ENCODE measurements at places on chromosomes 16 and 17.

GRCh38 chr17:50059759-50060273 is 3.9 kb downstream of the ITGA3 start:
- no peak for DNase-seq

GRCh38 chr16:84294531-84295142 is at the start of gene WFDC1:
Gene WFDC1 (plus strand): TSS chr16:84294878. CDS start chr16:84294972, 94 bp downstream.
- no peak for DNase-seq

DNA sequence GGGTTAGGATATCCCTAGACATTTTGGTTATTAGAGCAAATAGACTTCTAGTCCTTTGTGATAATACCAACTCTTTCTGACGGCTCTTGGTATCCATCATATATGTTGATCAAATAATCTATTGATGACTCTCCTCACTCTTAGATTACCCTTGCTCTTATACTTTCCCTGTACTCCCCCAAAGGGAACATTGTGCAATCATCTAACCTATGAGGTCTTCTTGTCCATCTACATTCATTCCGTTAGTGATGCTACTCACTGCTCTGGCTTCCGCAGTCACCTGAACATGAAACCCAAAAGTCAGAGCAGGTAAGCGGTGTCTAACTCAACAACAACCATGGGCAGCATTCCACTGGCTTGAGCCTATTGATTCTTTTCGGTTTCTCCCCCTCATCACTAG is 223.7 kb upstream of the SALL1 start:
- no peak for DNase-seq

GRCh38 chr17:55149485-55149884 is 115.3 kb upstream of the HLF start:
- DNase-seq: no peak

GRCh38 chr17:77324227-77324626 is 183.5 kb downstream of the SEC14L1 start:
- DNase-seq: no peak

DNA sequence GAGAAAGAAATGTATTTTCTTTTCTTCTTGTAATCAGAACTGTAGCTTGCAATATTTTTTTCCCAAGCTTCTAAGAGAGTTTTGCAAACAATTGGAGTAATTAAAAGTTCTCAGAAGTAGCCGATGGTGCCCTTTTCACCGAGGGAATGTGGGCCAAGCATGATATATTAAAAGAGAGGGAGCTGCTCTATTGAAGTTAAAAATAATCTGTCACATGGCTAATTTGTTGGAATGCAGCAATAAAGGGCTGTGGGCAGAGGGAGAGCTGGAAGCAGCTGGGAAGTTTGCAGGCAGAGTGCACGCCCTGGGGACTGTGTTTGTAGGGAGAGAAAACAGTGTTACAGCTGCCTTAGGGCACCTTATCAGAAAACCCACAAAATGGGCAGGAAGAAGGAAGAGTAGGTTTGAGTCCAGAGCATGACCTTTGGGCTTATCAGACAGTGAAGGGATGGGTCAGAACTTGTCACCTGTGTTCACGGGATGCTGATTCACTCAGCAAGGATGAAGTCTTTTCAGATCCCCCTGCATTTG is 18.5 kb upstream of the TERF2 start:
- DNase-seq: no peak

- DNase-seq: no peak
These were observed 101.2 kb downstream of the TTC19 start for GRCh38 chr17:16100737-16101400.

- no peak for DNase-seq
These were observed 393.1 kb downstream of the CNTNAP4 start for GRCh38 chr16:76670125-76670857.

DNA sequence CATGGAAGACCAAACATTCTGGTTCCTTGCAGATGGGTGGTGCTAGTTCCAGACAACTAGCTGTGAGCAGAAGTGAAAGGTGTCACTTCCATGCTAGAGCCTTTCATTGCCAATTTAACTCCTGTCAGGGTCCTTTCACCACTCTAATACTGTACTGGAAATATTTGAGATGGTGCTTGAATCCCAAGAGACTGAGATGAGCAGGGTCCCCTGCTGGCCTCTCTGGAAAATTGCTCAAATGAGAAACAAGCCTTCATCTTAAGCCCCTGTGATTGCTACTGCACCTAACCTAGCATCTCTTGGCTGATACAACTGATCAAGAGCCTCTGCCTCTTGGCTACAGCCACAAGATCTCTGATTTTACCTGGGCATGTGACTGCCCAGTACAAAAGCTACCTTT is 7.4 kb upstream of the VAC14 start:
- no peak for DNase-seq

GRCh38 chr17:14902803-14903202 is 362.3 kb downstream of the PMP22 start:
- DNase-seq: no peak

GRCh38 chr17:59601130-59601529 is 18.6 kb upstream of the CLTC start:
- DNase-seq: no peak

- no peak for DNase-seq
These were observed 291.0 kb upstream of the TNRC6C start for GRCh38 chr17:77667478-77667877.

GRCh38 chr17:9225305-9226101 is 204.2 kb downstream of the NTN1 start:
- DNase-seq: no peak

DNA sequence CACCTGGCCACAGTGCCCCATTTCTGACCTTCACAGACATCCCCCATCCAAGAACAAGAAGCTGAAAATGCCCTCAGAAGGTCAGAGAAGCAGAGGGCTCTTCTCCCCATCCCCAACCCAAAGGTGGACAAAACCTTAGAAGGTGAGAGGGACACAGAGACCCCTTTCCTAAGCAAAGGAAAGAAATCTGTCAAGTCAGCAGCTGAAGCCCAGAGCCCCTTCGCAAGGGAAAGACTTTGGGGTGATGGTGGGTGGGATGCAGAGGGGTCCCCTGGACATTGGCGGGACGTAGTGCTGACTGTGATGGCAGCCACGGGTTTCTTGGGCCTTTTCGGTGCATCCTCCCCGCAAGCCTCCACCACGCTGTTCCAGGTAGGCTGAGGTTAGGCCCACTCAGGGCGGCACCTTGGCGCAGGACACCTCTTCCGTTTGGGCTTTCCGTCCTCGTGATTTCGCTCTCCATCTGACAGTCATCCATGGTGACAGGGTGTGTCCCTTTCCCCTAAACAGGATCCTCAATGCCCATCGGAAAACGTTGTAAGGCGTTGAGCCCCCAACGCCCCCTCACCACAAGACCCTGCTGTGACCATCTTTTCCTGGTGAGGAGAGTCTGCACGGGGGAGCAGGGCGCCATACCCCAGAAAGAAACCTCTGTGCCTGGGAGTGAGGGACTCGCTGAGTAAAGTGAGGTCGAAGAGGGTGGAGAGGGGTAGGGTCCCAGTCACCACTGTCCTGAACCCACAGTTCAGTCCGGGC is 10.7 kb upstream of the GSDMA start:
- no peak for DNase-seq

- DNase-seq: no peak
These were observed 9.7 kb downstream of the NUPR1 start for GRCh38 chr16:28529124-28529523.

GRCh38 chr17:73271072-73271471 is 9.4 kb upstream of the CPSF4L start:
- no peak for DNase-seq

- no peak for DNase-seq
These were observed 16.5 kb downstream of the FCSK start for GRCh38 chr16:70470927-70471341.

GRCh38 chr17:51319186-51319585 is 58.8 kb downstream of the UTP18 start:
- no peak for DNase-seq

DNA sequence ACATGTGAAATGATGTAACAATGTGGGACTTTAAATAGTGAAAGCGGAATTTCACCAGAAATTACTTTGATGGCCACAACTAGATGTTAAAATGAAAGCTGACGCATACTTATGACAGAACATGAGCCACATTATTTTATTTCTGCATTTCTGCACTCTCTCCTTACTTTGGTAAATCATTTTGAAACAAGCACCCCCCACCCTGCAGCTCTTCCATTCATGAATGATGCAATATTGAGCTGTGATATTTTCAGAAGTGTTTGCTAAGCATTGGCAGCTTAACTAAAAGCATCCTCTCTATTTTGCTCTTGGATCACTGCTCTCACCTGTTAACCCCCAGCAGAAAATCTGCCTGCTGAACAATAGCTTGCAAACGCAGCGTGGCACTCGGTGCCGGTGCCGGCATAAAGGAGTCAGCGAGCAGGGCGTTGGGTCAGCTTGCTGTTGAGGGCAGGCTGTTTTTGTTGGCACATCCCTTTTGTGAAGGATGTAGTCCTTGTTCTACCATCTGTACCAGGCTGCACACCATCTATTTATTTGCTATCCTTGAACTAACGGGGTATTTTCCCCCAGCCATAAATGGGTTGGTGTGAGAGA is 30.8 kb upstream of the CBLN1 start:
- no peak for DNase-seq
